GM04503 (cell line): ENCODE measurements at places on chromosomes 7 and 10.
A peak's percentile ranks its signal among the peaks of the same experiment; 100 is the strongest.

GRCh38 chr7:82109288-82109687 is 334.3 kb downstream of the CACNA2D1 start:
- DNase-seq, result no peak

- no peak for DNase-seq
Measured at GRCh38 chr10:58665361-58665760, 152.7 kb downstream of the BICC1 start.

GRCh38 chr10:94363251-94363565 is 469 bp upstream of the NOC3L start:
- no peak for DNase-seq

- DNase-seq, result no peak
Measured at GRCh38 chr7:141991140-141991539, 4.5 kb upstream of the MGAM start.

DNA sequence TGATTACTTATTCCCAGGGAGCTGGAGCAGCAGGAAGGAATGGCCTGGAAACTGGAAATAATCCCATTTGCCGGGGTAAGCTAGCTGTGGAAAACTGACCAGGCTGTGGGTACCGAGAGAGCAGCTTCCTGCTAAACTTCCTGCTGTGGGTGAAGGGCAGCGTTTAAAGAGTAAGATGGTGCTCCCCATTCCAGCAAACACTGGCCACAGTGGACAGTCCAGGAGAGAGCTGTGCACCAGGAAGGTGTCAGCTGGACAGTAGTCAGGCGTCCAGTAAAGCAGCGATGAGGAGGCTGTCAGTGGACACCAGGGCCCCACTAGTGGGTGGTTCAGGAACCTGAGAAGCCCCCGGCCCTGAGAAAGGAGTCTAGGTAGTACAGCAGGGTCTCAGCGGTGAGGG is 55.4 kb downstream of the TBXAS1 start:
- no peak for DNase-seq

DNA sequence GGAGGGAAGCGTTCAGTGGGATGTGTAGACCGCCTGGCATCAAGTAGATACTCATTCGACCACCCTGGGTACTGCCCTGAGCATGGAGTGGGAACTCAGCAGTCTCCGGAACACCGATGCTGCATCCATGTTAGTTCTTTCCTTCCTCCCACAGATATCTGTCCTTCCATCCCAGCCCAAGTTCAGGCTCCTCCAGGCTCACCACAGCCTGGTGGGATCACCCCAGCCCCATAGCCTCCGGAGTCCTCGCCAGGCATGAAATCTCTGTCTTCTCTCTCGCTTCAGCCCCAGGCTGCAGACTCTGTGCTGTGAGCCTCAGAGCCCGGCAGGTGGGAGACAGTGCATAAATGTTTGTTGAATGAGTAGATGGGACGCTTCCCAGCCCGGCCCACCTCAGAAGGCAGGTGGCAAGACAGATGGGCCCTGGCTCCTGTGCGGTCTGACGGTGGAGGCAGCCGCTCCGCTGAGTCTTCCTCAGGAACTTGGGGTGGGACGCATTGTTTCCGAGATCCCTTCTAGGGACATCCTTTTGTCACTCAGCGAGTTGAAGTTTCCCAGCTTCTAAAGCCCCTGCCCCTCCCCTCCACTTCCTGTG is 42.9 kb downstream of the ELFN1 start:
- no peak for DNase-seq

GRCh38 chr10:14601326-14601725 is 173.4 kb downstream of the FAM107B start:
- DNase-seq, result no peak

DNA sequence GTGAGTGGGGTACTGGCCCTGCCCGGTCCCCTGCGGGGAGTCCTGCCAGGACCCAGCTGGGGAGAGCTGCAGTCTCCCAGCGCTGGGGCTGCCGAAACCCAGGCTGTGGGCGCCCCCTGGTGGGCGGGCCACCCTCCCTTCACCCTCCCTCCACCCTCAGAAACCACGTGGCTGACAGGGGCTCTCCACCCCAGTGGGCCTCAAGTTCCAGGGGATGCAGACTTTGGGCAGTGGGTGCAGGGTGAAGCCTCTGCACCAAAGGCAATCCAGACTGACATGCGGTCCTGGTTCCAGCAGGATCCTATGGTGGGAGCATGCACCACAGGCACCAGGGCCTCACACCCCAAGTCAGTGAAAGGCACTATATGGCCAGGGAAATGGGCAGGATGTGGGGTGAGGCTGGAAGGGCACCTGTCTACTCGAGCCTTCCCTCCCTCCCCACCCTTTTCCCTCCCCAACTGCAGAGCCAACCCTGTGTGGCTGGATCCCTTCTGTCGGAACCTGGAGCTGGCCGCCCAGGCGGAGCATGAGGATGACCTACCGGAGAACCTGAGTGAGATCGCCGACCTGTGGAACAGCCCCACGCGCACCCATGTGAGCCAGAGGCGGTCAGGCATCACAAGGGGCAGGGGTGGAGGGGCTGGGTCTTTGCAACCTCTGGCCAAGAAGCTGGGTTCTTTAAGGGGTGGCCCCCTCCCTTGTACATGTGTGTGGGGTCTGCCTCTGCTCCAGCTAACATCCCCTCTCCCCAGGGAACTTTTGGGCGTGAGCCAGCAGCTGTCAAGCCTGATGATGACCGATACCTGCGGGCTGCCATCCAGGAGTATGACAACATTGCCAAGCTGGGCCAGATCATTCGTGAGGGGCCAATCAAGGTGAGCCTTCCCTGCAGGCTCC is 38.8 kb downstream of the PSAP start:
- DNase-seq, result no peak

GRCh38 chr10:5788969-5789368 is 24.3 kb downstream of the GDI2 start:
- DNase-seq, result no peak

GRCh38 chr7:127632276-127632910 is 14.5 kb upstream of the PAX4 start:
- DNase-seq, result peak; percentile 95

DNA sequence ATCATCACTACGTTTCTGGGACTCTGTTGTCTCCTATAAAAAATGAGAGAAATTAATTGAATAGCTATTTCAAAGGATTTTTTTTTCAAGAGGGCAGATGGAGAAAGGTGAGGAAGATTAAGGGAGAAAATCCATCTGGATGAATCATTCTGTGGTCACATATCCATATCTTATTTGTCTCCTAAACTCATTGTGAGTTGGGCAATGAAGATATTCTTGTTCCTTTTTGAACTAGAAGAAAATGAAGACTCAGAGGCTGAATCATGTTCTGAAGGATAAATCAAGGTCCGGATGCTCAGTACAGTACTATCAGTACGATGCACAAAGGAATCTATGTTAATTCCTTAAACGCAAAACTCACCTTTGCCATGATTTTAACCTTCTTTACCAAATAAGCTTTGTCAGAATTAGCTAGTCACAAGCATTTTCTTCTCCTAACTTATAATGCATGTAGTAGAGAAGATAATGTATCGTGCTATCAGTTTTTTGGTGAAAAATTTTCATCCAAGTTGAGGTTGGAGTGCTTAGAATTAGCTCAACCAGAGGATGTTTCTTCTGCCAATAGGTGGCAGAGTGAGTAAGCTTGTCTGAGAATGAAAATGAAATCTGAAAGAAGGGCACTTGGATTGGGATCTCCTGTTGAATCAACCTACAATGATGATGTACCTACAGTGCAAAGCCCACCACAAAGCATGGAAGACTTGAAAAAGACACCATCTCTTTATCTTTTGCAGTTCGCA is 446.9 kb downstream of the KIF20B start:
- DNase-seq, result no peak

- DNase-seq, result peak; percentile 99
Measured at GRCh38 chr10:17023386-17024298, 106.0 kb downstream of the CUBN start.

DNA sequence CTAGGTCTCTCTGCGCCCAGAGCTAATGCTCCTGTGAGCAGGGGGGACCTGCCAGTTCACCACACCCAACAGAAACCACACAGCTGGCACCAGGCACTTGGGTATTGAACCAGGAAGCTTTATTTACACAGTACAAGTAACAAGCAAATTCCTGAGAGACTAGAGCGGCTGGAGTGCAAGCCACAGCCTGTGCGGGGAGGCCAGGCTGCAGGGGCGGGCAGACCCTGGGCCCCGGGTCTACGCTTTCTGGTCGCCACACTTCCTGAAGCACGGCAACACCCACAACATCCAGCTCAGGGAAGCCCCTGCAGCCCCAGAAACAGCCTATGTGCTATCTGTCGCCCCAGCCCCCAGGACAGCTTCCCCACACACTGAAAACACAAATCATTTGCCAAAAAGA is 125.0 kb downstream of the FAM53B start:
- DNase-seq, result no peak

DNA sequence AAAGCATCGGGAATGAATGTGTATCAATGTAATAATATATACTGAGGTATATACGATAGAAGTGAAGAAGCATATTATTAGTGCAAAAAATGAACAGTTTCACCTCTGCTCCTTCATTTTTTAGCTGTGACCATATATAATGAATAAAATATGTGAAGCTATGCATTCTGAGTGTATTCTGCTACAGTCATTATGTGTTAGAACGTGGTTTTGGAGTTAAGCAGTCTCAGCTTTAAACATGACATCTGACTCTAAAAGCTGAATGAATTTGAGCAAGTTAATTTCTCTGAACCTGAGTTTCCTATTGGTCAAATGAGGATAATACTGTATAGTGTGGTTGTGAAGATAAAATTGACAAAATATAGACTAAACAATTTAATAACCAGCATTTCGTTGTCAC is 358.1 kb downstream of the SUGCT start:
- no peak for DNase-seq

- no peak for DNase-seq
Measured at GRCh38 chr7:87339373-87339897, 6.0 kb upstream of the CROT start.

GRCh38 chr10:80589726-80590373 is 52.1 kb downstream of the SH2D4B start:
- no peak for DNase-seq

DNA sequence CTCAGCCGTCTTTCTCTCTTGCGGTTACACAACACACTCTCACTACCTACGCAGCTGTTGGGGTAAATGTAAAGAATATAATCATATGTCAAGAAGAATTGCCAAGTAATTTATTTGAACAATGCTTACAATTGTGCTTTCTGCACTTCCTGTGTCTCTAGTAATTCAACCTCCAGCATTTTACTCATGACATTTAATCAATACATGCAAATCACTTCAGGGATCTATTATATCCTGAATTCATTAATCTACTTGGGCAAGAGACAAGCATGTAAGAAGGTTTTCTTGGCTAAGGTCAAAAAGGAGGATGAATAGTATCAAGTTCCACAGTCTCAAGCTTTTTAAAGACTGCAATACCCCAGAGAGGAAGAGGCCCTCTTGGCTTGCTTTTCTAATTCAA is 562.9 kb upstream of the ADARB2 start:
- no peak for DNase-seq

- DNase-seq, result no peak
Measured at GRCh38 chr7:80635533-80635932, 2.9 kb upstream of the CD36 start.

DNA sequence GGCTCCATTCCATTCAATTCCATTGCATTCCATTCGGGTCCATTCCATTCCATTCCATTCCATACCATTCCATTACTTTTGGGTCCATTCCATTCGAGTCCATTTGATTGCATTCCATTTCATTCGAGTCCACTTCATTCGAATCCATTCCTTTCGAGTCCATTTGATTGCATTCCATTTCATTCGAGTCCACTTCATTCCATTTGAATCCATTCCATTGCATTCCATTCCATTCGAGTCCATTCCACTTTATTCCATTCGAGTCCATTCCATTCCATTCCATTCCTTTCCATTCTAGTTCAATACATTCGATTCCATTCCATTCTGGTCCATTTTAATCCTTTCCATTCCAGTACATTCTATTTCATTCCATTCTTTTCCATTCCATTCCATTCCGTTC is 334.0 kb downstream of the ZNF33B start:
- no peak for DNase-seq

GRCh38 chr7:2896131-2896530 is 52.0 kb upstream of the GNA12 start:
- no peak for DNase-seq

DNA sequence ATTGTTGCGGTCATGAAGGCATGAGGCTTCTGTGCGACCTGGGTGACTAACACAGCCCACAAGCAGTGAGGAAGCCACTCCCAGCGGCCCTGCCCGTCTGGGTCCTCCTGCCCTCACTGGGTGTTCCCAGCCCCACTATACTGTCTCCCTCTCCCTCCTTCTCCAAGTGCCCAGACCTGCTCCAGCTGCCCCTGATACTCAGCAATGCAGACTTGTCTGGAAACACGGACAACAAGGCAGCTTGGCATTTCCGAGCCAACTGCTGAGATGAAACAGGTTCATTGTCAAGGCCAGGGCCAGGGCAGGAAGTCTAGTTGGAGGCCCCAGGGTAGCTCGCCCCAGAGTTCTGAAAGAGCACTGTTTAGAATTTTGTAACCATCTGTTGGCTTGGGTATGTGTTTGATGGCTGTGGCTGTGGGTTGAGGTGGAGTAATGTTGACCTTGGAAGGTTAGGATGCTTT is 95.7 kb downstream of the RBM20 start:
- no peak for DNase-seq

GRCh38 chr10:79221110-79222051 is 125.9 kb upstream of the PPIF start:
- no peak for DNase-seq

DNA sequence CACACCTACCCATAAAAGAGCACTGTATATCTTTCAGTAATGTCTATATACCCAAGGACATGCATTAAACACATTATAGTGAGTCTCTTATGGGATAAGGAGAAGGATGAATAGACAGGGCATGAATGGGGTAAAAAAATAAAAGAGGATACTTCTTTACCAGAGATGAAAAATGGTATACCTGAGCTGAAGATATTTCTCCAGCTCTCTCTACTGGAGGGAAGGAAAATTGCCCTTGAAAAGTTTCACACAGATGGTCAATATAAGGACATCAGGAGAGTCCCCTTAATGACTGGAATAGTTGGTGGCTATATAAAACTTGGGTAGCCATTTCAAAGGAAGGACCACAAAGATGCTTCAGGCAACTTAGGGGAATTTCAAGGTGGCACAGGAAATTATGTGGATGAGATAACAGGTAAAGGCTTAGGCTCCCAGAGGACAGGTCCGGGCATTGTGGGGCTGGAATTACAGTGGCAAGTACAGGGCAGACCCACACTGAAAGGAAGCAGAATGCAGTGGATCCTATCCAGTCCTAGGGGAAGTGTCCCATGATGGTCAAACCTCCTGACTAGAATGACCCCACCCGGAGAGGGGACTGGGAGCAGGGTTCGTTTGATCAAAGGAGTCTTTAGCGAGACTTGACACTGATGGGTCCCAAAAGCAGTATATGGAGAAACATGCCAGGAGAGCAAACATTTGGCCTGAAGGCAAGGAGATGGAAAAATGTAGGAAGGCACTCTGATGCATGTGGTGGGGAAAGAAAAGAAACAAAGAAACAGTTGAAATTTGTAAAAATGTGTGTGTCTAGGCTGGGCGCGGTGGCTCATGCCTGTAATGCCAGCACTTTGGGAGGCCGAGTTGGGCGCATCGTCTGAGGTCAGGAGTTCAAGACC is 35.6 kb downstream of the PLAU start:
- DNase-seq, result no peak
